Fibroblast of skin of abdomen (primary cell): ENCODE measurements at places on chromosomes 6 and 20.

- no peak for DNase-seq
Observed at GRCh38 chr6:152086223-152086873, 278.9 kb downstream of the ESR1 start.

- no peak for DNase-seq
Observed at GRCh38 chr20:63325554-63326313, 32.7 kb downstream of the COL20A1 start.

- no peak for DNase-seq
Observed at GRCh38 chr6:32271429-32271828, 47.6 kb upstream of the NOTCH4 start.

DNA sequence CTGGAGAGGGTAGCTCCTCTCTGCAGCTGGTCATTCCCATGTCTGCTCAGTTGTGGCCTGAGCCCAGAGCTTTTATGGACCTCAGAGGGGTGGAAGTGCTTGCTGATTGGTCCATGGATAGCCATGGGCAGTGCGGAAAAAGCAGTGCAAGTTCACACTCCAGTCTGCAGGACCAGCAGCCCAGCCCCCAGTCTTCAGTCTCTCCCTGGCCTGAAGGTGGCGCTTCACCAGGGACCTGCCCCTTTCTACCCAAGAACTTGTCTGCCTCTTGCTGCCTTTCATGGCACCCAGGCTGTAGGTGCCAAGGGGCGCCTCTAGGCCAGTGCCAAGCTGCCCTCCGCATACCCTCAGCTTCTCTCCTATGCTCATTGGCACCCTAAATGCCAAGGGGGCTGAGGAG is 91.0 kb downstream of the TBXT start:
- DNase-seq = no peak

DNA sequence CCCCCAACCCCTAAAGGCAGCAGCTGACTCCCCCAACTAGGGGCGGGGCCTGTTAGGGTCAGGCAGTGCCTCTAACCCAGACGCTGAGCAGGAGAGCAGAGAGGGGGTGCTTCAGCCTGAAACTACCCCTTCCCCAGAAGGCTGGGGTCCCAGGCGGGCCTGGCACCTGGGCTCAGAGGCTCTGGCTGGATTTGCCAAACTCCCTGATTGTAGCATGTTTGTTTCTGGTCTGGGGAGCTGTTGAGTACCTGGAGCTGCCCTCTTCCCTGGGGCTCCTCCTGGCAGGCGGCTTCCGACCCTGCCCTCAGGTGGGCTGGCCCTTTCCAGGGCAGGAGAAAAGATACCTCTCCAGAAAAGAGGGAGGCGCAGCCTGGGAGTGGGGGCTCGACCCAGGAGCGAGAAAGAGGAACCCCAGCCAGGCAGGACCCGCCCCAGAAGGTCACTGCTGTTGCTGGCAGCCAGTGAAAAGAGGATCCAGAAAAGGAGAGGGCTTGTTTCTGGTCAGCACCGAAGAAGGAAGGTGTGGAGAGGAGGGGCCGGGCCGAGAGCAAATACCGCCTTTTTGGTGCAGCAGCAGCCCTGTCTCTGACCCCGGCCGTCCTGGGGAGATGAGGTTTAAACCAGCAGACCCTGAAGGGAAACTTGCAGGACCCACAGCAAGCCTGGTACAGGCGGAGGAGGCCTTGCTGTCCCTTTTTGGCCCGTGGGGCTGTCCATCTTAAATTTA is 810 bp upstream of the ABHD16B start:
- no peak for DNase-seq

- DNase-seq = no peak
Observed at GRCh38 chr20:53050338-53050737, 78.2 kb downstream of the TSHZ2 start.

GRCh38 chr6:9504191-9504590 is 910.7 kb downstream of the TFAP2A start:
- DNase-seq = no peak

DNA sequence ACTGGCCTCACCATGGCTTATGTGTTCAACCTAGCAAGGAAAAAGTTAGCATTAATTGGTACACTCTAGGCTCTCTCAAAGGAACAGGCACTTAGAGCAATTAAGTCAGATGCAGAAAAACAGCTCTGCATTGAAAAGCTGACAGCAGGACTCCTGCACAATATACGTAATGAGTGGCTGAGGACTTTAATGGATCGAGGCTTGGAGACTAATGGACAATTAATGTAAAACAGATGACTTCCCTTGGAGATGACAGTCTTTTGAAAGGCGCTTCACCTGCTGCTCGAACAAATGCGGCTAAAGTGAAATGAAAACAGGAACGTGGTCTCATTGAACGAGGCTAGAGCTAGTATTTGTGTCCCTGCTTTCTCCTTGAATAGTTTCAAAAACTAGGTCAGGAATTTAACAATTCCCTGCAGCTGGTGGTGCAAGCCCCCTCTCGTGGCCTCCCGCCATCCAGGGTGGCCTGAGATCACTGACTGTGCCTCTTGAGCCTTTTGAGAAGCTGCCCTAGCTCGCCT is 137.1 kb downstream of the ELOVL4 start:
- DNase-seq = peak; percentile 16

DNA sequence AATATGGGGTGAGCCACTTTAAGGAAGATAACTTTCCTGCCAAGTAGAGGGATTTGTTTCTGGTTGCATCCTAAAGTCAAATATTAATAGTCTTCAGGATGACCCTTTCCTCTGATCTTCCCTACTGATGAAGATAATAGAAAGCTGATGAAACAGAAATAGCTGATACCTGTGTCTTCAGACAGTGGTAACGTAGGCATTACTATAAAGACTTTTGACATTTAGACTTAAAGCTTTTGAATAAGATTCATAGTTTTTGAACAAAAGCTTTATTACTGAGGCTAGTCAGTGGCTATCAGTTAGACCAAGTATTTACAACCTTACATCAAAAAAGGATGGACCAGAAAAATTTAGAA is 1.4 kb downstream of the NEDD9 start:
- no peak for DNase-seq

DNA sequence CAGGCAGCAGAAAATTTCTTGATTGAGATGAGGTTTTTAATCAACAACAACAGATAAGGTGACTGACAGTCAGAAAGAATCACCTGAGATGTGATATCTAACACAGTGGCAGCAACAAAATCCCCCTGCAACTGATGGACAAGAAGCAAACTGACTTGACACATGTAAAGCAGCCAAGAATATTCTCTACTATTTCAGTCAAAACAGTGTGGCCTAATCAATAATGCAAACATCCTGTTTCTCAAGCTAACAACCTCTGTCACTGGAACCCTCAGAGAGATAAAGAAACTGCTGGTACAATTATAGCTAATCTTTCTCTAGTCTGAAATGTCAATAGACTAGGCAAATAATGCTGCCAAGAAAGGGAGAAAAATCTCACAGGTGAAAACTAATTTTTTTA is 4.6 kb upstream of the CGA start:
- DNase-seq = no peak

GRCh38 chr6:136511926-136512325 is 38.3 kb downstream of the MAP7 start:
- DNase-seq = no peak

GRCh38 chr20:44118185-44119033 is 68.6 kb downstream of the JPH2 start:
- no peak for DNase-seq

- DNase-seq = peak; percentile 69
Observed at GRCh38 chr6:133991096-133991593, 38.1 kb downstream of the TBPL1 start.

DNA sequence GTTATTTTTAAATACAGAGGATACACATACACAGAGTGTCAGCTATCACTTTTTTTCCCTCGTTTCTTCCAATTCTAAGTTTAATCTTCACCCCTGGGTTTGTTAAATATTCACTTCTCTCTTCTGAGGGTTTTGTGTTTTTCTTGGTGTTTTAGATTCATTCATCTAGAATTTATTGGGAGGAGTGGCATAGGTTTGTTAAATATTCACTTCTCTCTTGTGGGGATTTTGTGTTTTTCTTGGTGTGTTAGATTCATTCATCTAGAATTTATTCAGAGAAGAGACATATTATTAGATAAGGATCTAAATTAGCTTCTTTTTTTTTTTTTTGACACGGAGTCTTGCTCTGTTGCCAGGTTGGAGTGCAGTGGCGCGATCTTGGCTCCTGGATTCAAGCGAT is 3.9 kb downstream of the GTF2H5 start:
- no peak for DNase-seq

GRCh38 chr20:47576516-47577033 is 74.9 kb downstream of the NCOA3 start:
- DNase-seq = peak; percentile 80

- no peak for DNase-seq
Observed at GRCh38 chr6:166633732-166634535, 6.9 kb upstream of the RPS6KA2 start.

DNA sequence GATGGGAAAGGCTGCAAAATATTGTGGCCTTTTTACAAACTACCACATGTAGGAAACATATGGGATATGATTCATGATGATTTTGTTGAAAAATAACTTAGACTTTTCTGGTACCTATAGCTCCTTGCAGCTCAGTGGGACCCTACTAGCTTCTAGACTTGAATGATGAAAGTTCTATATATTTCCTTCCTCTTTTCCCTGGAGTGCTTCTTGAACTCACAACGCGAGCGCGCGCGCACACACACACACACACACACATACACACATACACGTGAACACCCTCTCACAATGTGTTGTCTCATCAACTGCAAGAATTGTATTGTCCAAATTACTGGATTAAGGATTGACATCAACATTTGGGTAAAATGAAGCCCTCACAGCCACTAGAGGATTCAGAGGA is 61.9 kb downstream of the TOX2 start:
- no peak for DNase-seq

DNA sequence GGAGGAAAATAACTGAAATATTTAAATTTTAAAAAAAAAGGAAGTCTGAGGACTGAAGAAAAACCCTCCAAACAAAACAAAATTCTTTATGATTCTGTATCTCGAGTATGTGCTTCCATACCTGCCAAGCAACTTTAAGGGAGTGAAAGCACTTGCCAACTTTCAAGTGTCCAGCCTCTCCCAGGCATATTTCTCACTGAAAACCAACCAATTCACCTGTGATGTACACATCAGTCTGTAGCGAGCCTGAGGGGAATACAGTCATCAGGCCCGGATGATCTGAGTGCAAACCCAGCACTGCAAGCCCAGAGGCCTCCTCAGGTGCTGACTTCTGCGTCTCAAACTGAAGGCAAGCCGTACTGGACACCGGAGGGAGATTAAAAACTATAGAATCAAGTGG is 164.8 kb upstream of the NT5E start:
- DNase-seq = no peak

DNA sequence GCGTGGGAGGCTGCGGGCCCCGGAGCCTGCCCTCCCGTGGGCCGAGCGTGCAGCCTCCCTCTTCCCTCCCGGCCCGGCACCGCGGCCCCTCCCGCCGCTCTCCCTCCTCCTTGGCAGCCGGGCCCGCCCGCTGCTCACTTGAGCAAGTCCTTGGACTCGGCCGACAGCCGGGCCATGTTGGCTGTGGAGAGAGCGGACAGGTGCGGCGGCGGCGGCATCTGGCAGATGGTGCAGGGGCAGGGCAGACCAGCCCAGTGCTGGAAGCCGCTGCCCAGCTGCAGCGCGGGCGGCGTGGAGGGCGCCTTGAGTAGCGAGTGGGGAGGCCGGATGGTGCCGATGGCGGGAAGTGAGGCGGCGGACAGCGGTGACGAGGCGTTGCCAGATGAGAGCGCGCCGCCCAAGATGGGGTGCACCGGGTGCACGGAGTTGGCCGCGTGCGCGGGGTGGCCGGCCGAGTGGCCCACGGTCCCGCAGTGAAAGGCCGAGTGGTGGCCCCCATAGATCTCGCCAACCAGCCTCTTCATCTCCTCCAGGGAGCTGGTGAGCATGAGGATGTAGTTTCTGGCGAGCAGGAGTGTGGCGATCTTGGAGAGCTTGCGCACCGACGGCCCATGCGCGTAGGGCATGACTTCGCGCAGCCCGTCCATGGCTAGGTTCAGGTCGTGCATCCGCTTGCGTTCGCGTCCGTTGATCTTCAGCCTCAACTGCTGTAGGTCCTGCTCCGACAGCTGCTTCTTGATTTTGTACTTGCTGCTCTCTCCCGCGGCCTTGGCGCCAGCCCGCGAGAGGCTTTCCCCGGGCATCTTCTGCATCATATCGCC is 766 bp downstream of the OLIG3 start:
- no peak for DNase-seq

DNA sequence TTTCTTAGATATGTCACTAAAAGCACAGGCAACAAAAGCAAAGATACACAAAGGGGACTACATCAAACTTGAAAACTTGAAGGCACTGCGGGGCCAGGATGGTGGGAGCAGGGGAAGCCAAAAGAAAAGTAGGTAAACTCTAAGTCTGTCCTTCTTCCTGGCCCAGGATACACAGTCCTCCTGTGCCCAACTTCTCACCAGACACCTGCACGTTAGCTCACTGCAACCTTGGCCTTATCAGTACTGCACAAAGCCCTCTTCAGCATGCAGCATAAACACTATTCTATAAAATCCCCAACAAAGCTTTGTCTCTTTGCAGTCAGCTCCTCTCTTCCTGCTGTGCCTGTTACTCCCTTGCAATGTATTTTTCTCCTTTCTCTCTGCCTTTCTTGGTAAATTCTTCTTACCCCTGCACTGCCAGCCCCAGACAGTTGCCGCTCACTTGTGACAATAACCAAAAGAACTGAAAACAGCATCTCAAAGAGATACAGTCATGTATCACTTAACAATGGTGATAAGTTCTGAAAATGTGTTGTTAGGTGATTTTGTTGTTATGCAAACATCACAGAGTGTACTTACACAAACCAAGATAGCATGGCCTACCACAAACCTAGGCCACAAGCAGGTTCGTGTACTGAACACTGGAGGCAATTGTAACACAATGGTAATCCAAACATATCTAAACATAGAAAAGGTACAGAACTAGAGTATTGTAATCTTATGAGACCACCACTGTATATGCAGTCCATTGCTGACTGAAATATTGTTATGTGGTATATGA is 51.2 kb downstream of the NINL start:
- no peak for DNase-seq

DNA sequence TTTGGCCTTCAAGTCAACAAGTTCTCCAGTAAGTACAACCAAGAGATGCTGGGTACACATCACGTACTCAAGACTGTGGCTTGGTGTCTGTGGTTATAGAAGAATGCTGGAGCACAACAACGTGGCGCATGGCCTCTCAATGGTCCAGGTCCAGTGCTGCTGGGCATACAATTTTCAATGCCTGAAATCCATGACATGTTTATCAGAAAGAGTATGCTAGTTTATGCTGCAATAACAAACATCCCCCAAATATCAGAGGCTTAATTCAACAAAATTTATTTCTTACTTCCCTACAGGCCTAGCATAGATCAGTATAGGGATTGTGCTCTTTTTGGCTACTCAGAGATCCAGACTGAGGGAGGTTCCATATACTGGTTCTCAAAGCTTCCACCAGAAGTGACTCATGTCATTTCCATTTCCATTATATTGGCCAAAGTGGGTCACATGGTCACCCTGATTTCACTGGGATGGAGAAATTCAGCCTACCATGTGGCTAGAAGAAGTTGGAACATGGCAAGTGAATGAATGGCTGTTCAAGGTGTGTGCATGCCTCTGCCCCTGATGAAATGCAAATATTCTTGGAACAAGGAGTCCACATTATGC is 33.3 kb upstream of the KIF16B start:
- no peak for DNase-seq

DNA sequence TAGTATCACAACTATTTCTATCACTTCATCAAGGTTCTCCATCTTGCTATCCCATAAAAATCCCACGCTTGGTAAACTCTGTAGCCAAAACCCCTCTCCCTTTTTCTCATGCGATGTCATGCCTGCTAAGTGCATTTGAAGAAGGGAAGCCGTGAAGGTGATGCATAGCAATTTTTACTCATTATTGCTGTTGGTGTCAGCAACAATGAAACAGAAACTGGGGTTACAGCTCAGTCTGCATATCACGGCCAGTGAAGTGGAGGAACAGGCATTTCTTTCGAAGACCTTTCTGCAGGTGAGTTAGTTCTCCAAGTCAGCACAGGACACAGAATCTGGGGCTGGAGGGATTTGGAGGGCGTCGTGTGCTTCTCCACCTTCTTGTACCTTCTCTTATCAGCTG is 5.8 kb downstream of the UNC93A start:
- no peak for DNase-seq
